ENCODE measurements at places on chromosomes 3 and 15. TPM values are rescaled to one million over a fixed set of nuclear protein-coding genes. Genes with fewer than 3 reads are reported as not detected.

Gene MYO5C
- total RNA-seq, result 22.3 TPM

GRCh38 chr3:35320646-35321407 lies 318.5 kb upstream of the ARPP21 start:
- DNase-seq, result no peak

DNA sequence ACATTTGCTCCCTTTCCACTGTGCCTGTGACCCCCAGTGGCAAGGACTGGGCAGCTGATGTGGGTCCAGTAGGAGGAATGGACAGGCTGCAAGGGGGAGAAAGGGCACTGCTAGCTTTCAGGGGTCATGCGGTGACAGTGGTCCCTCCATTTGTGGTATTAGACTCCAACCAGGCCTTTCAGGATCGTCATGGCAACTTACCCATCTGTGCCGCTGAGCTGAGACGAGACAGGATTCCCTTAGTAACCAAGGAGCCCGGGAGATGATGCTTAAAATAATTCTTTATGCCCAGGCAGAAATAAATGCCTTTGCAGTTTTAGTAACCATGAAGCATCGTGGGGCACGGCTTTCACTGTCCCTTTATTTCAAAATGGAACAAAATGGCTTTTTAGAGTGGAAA lies 15.9 kb upstream of the MRPL3 start:
- peak; percentile 16 for DNase-seq

DNA sequence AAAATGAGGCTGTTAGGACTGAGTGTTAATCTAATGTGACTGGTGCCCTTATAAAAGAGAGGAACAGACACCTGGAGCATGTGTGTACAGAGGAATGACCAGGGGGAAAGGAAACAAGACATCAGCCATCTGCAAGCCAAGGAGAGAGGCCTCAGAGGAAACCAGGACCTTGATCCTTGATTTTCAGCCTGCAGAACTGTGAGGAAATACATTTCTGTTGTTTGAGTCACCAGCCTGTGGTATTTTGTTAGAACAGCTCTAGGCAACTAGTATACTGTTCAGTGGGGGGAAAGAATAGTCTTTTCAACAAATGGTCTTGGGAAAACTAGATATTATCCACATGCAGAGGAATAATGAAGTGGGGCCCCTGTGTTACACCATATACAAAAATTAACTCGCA lies 80.6 kb downstream of the CCR1 start:
- no peak for DNase-seq

GRCh38 chr3:69906351-69906966 lies 93.1 kb upstream of the SAMMSON start:
- DNase-seq, result no peak

Gene POPDC2
- total RNA-seq, result 1.5 TPM

DNA sequence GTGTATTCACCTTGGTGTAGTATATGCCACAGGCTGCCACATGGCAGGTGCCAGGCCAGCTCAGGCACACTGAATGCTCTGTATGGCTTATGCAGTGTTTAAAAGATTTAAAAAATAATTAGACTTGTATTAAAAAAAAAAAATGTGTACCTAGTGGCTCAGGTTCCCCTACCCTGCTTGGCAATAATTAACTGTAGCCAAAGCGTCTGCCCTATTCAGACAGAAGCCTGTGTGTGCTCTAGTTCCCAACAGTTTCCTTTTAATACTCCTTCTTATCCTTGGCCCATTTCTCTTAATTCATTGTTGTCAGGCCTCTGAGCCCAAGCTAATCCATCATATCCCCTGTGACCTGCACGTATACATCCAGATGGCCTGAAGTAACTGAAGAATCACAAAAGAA lies 752.2 kb upstream of the CFAP20DC start:
- no peak for DNase-seq

- DNase-seq, result no peak
Observed at GRCh38 chr15:36557364-36557763, 22.1 kb upstream of the CDIN1 start.

DNA sequence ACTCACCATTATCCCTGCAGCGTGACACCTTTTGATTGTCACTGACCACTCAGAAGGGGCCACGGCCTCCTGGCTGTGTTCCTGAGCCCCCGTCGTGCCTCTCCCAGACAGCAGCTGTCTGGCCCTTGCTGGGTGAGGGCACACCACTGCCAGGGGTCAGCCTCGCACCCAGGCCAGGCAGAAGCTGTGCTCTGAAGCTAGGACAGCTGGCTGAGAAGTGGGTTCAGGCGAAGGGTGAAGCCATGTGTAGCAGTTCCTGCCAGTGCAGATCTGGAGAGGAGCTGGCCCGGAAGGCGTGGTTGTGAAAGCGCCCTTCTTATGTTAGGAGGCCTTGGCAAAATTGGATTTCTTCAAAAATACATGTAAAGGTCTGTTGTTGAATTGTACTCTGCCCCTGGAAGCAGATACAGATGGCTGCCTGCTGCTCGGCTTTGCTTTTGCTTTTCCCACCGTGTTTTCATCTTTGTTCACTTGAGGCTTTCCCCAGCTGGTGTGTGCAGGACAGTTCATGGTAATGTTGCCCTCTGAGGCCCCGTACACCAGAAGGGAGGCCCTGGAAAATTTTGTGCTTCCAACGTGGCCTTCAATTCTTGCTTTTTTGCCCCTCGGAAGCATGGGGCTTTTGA lies 49.1 kb downstream of the KLHL25 start:
- DNase-seq, result no peak

Gene CDCP1
- 0.12 TPM for total RNA-seq

GRCh38 chr3:140953028-140953960 lies 11.7 kb downstream of the SLC25A36 start:
- no peak for DNase-seq

Gene FGF7
- total RNA-seq, result not detected

Gene PP2D1
- not detected for total RNA-seq

DNA sequence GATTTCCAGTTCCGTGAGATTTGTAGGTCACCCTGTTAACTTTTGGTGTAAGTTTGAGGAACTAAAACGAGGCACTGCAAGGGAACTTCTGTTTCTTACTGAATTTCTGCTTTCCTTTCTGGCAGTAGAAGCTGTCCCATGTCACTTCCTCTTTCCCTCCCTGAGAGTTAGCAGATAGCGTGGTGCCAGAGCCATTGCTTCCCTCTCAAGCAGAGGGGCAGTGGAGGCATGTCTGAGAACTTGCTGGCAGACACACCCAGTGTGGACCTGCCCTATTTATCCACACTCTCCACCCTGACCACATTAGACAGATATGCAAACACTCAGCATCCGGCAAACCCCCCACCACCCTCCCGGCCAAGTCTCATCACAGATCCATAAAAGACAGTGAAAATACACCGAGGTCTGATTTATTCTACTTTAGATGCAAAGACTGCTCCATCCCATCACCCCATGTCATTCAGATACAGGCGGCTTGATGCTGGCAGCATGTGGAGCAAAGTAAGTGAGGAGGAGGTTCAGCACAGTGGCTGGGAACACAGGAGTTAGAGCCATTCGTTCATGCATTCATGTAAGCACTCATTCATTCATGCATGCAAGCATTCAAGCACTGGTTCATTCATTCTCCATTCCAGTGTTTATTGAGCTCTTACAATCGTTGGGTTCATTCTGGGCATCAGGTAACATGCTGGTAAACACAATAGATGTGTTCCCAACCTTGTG lies 324.7 kb downstream of the SHQ1 start:
- DNase-seq, result no peak

Gene CEP70
- total RNA-seq, result 101 TPM

DNA sequence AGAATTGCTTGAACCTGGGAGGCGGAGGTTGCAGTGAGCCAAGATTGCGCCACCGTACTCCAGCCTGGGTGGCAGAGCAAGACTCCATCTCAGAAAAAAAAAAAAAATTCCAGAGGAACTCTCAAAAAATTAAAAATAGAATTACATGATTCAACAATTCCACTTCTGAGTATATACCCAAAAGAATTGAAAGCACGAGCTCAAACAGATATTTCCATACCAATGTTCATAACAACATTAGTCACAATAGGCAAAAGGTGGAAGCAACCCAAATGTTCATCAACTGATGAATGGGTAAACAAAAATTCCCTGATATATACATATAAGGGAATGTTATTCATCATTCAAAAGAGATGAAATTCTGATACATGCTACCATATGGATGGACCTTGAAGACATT lies 16.9 kb upstream of the MORF4L1 start:
- DNase-seq, result no peak

Gene NME9
- total RNA-seq, result 2.2 TPM

GRCh38 chr3:8371085-8371551 lies 130.5 kb upstream of the LMCD1 start:
- DNase-seq, result no peak

- no peak for DNase-seq
Observed at GRCh38 chr3:167507954-167508353, 34.1 kb upstream of the SERPINI2 start.

DNA sequence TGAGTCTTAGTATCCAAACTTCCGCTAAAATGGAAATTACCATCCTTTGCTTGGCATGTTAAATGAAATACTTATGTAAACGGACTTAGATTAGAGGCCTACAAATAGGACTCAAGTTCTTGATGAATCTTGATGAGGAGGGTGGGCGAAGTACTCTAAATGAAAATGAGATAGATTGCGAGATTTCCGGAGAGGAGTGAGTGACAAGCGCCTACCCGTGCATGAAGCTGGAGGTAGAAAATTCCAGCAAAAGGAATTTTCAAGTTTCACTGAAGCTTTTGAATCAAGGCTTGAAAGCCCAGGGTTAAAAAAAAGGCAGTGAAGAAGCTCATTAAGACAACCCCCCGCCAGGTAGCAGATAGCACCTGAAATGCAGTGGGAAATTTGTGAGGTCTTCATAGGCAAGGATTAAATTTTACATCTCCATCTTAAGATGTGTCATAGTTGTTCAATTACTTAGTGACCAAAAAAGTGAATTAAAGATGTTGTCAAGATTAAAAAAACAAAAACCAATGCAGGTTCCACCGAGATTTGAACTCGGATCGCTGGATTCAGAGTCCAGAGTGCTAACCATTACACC lies 655 bp upstream of the RAB11A start:
- DNase-seq, result peak; percentile 39

Gene GAP43
- total RNA-seq, result 5.0 TPM

GRCh38 chr3:45874677-45875346 lies 11.5 kb upstream of the CCR9 start:
- DNase-seq, result no peak

- no peak for DNase-seq
Observed at GRCh38 chr15:72859757-72860145, 76.2 kb upstream of the ADPGK start.

Gene TRH
- total RNA-seq, result 0.19 TPM

GRCh38 chr15:65371976-65372786 lies 5.6 kb downstream of the IGDCC3 start:
- no peak for DNase-seq

GRCh38 chr3:146511402-146512134 lies 32.8 kb downstream of the PLSCR1 start:
- DNase-seq, result no peak

DNA sequence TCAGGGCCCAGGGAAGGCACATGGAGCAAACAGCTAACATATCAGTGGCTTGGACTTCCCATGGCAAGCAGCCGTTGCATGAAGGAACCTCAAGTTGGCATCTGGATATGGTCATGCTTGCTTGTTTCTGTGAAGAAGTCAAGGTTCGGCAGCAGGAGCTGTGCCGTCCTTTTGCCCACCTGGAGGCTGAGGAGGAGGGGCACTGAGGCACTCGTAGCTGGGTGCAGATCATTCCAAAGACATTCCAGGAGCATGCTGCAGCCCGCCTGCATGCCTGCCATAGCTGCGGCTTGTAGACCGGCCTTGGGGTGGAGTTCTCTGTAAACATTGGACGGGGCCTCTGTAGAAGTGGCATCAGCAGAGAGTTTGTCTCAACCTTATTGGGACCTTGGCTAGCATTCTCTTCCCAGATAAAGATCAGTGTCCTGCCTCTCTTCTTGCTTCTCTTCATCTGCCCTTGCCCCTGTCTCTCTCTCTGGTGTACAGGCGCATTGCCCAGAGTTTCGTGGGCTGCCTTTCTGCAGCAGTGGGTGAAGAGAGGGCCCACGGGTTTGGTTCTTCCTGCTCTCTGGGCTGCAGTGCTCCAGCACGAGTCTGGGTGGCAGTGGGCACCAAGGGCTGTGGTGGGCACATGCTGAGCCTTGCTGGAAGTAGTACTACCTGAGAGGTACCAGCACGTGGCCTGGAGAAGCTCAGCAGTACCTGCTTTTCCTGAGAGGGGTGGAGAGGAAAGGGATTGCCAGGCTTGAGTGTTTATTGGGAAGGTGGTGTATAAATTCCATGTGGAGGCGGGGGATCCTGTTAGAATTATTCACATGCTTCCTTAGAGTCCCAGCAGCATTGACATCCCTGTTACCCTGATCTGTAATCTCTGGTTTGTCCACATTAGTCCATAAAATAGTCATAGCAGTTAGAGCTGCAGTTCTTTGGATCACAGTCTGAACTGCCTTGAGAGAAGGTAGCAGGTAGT lies 49.4 kb downstream of the CHCHD6 start:
- DNase-seq, result no peak

- no peak for DNase-seq
Observed at GRCh38 chr15:73931441-73931840, 5.2 kb downstream of the LOXL1 start.

DNA sequence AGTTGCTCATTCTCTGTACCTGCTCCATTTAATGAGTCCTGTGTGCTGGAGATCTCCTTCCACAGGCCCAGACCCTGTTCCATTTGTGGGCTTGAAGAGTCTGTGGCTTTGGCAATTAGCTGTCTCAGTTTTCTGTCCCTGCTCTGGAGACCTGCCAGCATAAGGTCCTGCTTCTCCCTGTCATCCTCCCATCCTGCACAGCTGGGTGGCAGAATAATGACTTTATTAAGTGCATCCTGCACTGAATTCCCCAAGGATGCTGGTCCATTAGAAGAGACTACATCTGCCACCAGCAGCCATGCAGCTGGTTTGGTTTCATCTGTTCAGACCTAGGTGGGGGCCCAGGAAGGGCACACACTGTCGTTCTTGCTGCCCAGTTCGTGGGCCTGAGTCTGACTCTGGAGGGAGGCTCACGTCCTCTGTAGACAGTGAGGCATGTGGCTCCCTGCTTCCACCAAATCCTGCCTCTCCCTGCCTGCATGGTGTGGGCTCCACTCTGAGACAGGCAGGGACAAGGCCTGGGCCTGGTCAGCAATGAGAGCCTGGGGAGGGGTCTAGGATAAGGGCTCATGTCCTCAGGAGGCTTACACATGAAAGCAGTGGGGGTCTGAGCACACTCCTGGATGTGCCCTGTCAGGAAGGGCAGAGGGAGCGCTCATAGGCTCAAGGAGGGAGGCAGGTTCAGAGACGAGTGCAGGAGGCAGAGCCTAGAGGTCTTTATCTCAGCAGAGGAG lies 78.4 kb upstream of the PRR23E start:
- DNase-seq, result no peak

Gene RNU6-1
- not detected for total RNA-seq

DNA sequence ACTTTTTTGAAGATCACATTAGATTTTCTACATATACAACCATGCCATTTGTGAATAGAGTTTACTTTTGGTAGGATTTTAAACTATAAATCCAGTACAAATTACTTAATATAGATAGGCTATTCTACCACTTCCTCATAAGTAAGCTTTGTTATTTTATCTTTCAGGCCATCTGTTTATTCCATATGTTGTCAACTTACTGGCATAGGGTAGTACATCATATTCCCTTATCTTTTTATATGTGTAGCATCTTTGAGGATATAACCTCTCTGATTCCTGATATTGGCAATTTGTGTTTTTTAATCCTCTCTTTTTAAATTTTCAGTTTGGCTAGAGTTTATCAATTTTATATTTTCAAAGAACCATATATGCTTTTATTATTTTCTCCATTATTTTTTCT lies 515.4 kb downstream of the DIPK2A start:
- no peak for DNase-seq
